ENCODE measurements at places on chromosomes 7 and 10.

- DNase-seq = no peak
These were observed 82.2 kb upstream of the HABP2 start for GRCh38 chr10:113470372-113471240.

DNA sequence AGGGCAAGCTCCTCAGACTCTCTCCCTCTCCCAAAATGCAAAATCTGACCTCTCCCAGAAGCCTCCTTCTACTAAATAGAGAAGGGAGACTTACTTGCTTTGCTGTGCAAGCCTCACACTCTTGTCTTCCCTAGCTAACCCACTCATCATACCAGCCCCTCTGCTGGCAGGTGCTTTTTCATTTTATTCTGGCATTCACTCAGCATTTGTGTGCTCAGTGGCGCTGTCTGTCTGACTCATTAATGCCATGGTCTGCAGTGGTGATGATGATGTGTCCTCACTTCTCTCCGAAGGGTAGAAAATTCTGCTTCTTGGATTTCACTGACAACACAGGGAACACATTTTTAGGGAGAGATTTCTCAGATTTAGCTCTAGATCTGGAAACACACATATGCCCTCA, 22.0 kb upstream of the BTRC start:
- DNase-seq = no peak

DNA sequence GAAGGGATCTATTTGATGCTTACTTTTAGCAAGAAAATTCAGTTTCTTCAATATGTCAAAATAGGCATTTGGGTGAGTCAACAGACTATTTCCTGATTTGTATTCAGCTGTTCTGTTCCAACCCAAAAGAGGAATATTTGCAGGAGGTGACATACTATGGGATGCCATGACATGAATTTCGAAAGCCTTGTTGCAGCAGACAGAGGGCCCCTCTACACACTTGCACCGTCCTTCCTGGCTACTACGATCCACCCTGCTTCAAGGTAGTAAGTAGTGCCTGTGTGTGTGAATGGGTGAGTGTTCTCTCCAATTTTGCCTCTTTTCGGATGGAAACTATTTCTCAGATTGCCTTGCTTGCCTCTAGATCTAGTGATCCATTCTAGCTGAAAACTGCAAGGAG, 413.0 kb upstream of the ADARB2 start:
- no peak for DNase-seq

- DNase-seq = no peak
These were observed 252.6 kb upstream of the INHBA start for GRCh38 chr7:41955451-41955850.

DNA sequence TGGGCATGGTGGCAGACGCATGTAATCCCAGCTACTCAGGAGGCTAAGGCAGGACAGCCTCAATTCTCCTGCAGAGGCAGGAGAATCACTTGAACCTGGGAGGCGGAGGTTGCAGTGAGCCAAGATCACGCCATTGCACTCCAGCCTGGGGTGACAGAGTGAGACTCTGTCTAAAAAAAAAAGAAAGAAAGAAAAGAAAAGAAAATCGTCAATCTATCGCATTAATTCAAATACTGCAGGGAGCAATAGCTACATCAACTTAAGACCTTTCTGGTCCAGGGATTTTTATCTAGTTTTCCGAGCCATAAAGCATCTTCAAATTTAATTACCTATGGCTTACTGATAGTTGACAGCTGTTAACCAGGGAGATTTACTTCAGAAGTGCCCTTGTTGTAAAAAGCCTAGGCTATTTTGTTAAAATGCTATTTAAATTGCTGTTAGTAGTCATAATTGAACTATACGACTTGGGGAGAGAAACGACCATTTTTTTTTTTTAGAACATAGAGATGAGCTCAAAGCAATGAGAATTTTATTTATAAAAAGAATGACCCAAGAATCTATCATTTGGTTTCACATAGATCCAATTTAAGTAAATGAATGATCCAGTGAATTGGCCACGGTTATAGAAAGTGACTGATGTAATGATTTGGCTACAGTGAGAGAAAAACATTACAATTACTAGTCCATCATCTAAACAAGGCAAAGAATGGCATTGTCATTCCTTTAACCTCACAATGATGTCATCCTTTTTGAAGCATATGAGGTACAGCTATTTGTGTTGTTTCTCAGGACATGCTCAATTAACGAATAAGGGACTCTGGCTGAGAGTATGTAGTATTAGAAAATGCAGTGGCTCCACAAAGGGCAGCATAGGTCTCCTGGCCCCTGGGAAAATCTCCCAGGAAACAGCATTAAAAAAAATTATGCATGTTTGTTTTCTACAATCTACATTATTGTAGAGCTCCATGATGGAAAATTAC, 85.3 kb downstream of the SEMA3C start:
- DNase-seq = no peak

DNA sequence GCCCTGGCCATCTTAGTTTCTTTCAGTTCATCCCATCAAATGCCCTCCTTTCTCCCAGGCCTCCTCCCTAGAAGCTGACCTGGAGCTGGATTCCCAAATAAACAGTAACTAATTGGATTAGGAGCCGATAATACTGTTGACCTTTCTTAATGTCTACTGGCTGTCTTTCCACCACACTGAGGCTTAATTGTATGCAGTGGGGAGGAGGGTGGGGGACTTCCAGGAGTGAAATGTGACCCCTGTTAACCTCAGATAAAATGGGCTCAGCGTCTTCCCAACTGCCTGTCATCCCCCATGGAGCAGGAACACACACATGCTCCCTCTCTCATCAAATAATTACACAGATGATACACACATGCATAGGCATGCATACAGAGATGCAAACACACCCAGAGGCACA, 53.7 kb upstream of the LBX1 start:
- DNase-seq = no peak

DNA sequence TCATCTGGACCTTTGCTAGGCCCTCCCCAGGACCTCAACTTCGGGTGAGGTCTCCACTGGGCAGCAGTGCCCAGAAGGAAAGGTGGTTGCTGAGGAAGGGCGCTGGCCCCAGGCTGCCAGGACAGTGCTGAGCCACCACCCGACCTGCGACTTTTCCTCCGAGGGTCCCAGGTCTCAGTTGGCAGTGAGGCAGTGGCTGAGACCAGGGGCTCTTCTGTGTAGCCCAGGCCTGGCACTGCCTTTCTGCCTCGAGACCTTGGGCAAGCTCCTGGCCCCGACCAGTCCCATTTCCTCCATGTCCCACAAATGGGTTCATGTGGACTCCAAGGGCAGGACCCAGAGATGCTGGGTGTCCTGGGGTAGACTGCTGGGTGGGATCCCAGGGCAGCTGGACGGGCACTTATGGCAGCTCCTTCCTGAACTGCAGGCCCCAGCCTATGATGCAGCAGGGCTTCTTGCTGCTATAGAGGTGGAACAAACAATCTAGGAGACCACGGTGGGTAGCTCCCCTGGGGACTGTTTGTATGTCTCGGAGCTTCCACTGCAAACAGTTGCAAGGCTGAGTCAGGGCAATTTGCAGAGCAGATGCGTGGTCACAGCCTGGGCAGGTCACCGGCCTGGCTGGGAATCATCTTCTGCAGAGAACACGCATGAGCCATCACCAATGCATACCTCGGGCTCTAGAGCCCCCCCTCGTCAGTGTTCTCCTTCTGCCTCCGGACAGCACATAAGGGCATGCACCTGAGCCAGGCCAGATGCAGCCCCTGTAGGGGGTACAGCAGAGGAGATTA, 17.9 kb upstream of the LRRC18 start:
- DNase-seq = no peak

DNA sequence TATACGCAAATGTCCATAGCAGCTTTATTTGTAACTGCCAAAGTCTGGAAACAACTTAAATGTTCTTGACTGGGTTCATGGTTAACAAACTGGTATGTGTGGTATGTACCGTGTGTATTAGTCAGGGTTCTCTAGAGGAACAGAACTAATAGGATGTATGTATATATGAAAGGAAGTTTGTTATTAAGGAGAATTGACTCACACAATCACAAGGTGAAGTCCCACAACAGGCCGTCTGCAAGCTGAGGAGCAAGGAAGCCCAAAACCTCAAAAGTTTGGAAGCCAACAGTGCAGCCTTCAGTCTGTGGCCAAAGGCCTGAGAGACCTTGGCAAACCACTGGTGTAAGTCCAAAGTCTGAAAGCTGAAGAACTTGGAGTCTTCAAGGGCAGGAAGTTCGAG, 66.8 kb downstream of the TMEM168 start:
- DNase-seq = no peak

DNA sequence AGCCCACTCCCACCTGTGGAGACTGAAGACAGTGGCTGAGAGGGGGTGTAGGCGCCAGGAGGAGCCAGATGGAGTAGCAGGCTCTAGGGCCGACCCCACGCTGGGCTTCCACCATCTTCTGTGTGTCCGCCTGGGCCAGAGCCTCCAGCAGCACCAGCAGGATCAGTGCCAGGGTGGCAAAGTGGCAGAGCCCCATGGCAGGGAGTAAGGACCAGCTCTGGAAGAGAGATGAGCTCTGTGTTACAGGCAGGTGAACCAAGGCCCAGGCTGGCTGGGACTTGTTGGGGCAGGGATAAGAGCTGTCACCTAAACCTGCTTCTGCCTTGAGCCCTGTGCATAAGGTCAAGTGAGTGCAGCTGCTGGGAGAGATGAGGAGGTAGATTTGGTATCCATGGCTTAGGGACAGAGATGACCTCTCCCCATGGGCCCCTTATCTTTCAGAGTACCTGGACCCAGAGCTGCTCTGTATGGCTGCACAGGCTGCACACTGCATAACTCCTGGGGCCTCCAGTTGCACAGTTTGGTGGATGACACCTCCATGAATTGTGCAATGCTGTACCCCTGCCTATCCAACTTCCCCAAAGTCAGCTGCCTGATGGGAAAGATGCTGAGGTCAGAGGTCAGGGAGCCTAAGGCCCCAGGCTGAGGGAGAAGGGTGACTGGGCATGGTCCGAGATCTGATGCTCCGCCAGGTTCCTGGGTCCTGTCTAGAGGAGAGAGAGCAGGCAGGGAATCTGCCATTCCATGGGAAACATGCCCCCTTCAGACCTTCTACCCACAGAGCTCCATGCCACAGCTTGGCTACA, 7.4 kb upstream of the SAMD8 start:
- no peak for DNase-seq

- peak; percentile 24 for DNase-seq
These were observed 285.2 kb downstream of the DNAJB6 start for GRCh38 chr7:157622000-157622399.
